ENCODE measurements at places on chromosomes 7 and 10.

DNA sequence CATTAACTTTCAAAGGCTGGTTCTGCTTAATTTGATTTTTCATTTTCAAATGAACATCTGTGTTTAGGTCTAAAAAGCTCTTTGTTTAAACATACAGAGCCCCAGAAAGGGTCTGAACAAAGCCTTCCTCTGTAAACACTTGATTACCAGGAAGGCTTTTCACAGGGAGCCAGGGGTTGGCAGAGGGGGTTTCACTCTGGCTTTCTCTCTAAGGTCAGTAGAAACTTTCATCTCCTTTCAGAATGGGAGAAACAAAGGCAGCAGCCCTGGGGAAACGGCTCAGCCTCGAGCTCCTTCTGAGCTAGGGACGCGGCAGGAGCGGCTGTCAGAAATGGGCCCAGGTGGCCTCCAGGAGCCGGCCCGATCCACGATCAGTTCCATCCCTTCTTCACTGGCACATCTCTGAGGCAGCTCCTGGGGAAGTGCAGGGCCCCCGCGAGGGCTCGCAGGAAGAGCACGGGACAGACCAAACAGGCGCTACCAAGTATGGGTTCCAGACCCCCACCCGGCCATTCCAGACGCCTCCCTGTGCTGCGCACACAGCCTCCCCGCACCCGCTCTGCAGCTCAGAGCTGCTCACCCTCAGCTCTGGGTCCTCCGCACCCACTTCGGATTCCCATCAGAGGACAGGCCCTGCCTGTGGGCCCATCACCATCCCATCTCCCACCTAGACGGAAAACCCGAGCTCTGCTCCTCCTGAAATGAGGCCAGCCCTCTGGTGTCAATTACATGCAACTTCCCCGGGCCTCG is 124.1 kb downstream of the MAD1L1 start:
- no peak for DNase-seq

DNA sequence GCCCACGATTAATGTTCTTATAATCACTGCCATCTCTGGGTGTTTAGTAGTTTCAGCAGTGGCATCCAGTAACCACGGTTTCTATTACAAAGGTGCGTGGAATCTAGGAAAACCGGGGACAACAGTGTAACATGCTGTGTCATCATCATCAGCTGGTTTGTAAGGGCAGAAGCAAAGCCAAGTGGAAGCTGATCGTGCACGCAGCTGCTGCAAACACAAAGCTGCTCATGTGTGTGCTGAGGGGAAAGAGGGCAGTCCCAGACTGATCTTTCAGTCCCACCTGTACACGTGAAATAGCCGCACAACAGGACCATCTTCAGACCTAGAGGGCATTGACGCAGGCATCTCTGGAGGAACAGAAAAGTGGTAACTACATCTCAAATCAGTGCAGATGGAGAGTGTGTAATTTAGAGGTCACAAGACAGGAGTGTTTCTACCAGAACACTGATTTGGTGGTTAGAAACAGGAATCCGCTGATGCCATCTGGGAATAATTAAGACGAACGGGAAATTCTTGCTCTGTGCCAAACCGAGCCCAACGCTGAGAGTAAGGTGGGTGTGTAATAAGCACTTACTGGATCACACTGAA is 13.4 kb downstream of the ANKRD16 start:
- DNase-seq, result no peak

DNA sequence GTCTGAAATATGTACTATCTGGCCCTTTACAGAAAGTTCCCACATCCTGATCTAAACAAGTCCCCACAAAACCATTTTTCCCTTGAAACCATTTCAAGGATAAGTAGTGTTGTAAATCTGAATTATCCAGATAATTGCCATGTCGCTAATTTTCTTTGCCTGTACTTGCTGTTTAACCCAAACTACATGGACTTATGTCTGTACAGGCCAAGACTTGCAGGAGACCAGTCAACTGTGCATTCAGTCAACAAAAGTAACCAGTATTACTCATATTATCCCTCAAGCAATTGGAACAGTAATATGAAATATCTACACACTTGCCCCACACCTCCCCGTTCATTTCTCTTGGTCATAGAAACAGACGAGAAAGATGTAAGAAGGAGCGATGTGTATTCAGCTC is 347.8 kb upstream of the NFE2L3 start:
- DNase-seq, result no peak

GRCh38 chr7:16940776-16941175 is 59.0 kb upstream of the AGR3 start:
- no peak for DNase-seq

- DNase-seq, result no peak
Measured at GRCh38 chr10:43688348-43688892, 39.7 kb upstream of the ZNF32 start.

GRCh38 chr10:35056686-35057085 is 33.5 kb downstream of the CUL2 start:
- no peak for DNase-seq

- no peak for DNase-seq
Measured at GRCh38 chr10:85448716-85449115, 917.9 kb downstream of the GRID1 start.

GRCh38 chr7:27103489-27104226 is 1.2 kb upstream of the HOXA2 start:
- DNase-seq, result no peak

DNA sequence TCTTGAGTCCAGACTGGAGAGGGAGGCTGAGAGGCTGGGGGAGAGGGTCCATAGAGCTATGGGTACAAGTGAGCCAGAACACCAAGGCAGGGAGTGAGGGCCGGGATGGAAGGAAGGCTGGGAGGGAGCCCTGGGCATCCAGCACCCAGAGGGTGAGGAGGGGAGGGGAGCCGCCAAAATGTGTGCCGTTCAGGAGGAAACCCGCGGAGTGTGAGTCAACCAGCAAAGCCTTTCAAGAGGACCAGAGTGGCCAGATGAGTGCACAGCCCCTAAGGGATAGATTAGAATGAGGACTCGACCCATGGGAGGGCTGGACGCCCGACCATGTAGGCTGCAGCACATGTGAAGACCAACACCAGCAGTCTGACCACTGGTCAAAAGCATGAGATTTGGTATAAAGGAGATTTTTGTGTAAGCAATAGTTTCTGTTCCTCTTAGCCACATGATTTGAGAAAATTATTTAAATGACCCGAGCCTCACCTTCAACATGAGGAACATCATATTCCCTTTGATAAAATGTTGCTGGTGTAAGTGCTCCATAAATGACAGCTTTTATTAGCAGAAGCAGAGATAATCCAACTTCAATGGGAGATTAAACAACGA is 179.7 kb upstream of the GRB10 start:
- no peak for DNase-seq

Data from GM20000 (cell line).